KBM-7 (cell line): ENCODE measurements at places on chromosomes 3 and 15.

DNA sequence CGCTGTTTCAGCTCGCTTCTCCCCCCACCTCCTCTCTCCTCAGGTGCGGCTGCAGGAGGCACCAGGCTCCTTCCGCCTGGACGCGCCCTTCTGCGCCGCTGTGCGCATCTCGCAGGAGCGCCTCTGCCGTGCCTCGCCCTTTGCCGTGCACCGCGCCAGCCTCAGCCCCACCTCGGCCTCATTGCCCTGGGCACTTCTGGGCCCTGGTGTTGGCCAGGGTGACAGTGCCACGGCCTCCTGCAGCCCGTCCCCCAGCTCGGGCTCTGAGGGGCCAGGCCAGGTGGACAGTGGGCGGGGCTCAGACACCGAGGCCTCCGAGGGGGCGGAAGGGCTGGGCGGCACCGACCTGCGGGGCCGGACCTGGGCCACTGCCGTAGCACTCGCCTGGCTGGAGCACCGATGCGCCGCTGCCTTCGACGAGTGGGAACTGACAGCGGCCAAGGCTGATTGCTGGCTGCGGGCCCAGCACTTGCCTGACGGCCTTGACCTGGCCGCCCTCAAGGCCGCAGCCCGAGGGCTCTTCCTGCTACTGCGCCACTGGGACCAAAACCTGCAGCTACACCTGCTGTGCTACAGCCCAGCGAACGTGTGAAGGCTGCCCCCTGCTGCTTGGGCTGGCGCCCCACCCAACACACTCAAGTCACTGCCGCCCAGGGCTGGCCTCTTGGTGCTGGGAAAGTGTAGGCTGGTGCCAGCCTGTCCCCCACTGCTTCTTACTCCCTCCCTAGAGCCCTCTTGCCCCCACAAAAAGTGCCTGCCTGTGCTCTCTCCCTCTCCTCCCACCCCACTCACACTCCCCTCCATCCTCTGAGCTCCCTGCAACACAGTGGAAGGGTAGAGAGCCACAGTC is 7.1 kb downstream of the ALG3 start:
- DNase-seq = no peak

DNA sequence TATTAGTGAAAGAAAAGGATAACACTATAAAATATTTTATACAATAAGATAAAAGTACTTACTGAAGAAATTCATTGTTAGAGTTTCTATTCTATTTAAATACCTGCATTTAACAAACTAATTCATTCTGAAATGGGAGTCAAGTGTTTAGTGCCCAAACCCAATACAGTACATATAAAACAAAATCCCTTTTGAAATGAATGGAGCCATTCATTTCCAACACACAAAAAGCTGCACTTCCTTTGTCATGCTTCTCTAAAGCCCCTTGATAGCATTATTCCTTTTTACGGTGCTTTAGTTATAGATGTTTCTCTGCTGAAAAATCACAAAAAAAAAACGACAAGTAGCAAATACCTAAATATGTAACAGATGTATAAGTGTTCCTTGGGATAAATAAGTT is 596.3 kb downstream of the ZIC1 start:
- no peak for DNase-seq

- DNase-seq = no peak
Measured at GRCh38 chr3:8596321-8597218, 48.0 kb downstream of the SSUH2 start.

DNA sequence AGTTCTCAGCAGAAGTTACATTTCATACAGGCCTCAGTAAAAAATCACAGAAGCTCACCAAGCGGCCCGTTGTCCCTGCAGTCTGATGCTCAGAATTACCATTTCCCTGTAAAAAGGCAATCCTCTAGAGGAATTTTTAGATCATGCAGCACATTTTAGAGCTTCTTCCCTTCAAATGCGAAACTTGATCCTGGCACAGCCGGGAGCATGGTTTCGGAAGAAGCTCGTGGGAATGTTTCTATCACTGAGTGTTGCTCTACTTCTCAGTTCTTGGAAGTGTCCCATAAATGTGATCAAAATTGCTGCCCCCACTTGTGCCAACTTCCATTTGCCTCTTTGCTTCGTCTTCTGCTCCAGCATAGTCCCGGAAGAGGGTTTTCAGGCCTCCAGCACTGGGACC is 3.8 kb upstream of the H1-8 start:
- no peak for DNase-seq

DNA sequence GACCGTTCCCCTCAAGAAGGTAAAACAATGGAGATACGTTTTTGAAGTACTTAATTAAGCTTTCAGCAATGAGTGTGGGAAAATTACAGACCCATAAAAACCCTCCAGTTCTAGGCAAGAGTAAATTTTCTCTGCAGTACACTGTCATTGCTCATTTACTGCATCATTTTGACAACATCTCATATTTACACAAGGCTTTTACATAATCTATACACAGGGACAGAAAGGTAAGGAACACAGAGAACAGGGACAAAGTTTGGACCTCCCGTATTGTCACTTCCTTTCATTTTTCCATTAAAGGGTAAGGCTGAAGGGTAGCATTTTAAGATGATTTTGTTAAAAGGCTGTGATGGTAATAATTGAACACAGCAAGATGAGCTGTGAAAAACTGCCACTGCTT is 7.4 kb upstream of the HGD start:
- no peak for DNase-seq

GRCh38 chr15:82928711-82929110 is 23.8 kb downstream of the HOMER2 start:
- DNase-seq = no peak

GRCh38 chr3:58492494-58492905 is 604 bp downstream of the KCTD6 start:
- DNase-seq = no peak

GRCh38 chr3:71562938-71563337 is 20.6 kb downstream of the FOXP1 start:
- no peak for DNase-seq

- DNase-seq = no peak
Measured at GRCh38 chr3:146247911-146248310, 3.0 kb downstream of the PLSCR4 start.
